Gastrocnemius medialis (tissue), 4 donors: ENCODE measurements at places on chromosomes 16 and 17. TPM values are rescaled to one million over a fixed set of nuclear protein-coding genes. Genes with fewer than 3 reads are reported as not detected.

DNA sequence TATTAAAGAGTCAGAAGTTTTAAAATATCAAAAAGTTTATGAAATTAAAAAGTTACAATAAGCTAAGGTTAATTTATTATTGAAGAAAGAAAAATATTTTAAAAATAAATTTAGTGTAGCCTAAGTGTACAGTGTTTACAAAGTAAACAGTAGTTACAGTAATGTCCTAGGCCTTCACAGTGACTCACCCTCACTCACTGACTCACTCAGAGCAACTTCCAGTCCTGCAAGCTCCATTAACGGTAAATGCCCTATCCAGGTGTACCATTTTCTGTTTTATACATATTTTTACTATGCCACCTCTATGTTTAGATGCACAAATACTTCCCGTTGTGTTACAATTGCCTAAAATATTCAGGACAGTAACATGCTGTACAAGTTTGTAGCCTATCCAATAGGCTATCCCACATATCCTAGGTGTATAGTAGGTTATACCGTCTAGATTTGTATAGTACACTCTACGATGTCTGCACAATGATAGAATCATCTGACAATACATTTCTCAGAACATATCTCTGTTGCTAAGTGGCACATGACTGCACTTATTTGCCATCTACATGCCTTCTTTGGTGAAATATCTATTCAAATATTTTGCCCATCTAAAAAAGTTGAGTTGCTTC, 67.2 kb upstream of the WSB1 start:
- no peak for DNase-seq

The BAHCC1 gene
- total RNA-seq: 6.1 TPM

DNA sequence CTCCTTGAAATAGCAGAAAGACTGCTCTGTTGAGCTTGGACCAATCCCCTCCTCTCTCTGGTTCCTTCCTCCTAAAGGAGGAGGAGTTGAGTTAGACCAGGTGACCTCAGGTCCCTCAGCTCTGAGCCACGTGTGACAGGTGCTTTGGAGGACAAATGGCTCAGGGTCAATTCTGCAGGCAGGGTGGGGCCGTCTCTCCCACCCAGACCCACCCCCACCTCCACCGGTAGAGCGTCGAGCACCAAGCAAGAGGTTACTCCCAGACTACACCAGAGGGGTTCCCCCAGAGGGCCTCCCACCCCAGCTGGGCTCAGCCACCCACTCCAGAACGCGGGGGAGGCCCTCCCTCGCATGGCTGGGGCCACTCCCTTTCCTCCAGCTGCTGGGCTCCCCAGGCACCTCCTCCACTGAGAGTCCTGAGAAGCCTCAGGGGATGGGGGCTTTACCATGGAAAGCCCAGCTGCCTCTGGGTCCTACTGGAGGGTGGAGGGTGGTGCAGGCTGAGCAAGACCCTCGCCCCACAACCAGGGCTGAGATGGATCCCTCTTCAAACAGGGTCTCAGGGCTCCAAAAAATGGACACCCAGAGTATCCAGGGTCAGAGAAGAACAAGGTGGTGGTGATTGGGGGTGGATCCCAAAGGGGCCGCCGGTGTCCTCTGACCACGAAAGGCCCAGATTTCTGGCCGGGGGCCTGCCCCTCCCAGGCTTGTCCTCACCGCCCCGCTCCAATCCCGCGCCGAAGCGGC, 7.6 kb downstream of the MYO1C start:
- DNase-seq: peak; percentile 56

GRCh38 chr17:34110315-34110714, 144.8 kb upstream of the CCL2 start:
- DNase-seq: no peak

- DNase-seq: no peak
These were observed 114.5 kb downstream of the CPPED1 start for GRCh38 chr16:12688951-12689850.

GRCh38 chr17:38797828-38798227, 1.5 kb downstream of the PIP4K2B start:
- DNase-seq: no peak

DNA sequence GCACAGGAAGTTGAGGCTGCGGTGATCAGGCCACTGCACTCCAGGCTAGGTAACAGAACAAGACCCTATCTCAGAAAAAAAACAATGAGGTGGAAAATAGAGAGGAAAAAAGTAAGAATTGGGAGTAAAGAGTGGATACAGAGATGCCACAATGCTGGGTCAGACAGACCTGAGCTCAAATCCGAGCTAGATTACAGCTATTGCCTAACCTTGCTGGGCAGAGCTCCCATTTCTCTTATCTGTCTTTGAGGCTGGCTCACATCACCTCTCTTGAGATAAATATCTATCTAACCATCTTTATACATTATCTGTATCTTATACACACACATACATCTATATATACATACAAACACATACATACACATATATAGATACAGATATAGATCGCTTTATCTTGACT, 59.0 kb downstream of the ACSM2B start:
- DNase-seq: no peak

The ECI1 gene
- 74.0 TPM for total RNA-seq

GRCh38 chr16:80924372-80924978, 82.2 kb downstream of the CMC2 start:
- peak; percentile 35 for DNase-seq

DNA sequence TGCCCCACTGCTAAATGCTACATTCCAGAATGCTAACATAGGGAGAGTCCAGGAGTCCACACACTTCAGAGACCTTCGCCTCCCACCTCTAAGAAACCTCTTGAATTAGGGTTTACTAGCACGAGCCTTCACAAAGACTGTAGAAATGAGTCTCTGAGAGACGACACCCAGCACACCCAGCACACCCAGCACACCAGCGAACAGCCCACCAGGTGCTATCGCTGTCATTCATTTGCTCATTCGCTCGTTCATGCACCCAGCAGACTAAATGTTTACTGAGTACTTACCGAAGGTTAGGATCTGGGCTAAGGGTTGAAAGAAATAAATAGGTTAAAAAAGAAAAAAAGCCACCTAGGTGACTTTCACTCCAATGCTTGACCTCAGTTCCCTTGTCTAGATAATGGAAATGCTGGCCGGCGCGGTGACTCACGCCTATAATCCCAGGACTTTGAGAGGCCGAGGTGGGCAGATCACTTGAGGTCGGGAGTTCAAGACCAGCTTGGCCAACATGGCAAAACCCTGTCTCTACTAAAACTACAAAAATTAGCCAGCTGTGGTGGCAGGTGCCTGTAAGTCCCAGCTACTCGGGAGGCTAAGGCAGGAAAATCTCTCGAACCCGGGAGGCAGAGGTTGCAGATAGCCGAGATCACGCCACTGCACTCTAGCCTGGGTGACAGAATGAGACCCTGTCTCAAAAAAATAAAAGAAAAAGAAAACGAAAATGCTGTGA, 100.8 kb downstream of the ADCY9 start:
- no peak for DNase-seq

- no peak for DNase-seq
These were observed 21.1 kb downstream of the STH start for GRCh38 chr17:46020023-46020761.

GRCh38 chr17:76640550-76641380, 2.8 kb downstream of the ST6GALNAC1 start:
- DNase-seq: no peak

- DNase-seq: no peak
These were observed 279.3 kb downstream of the ABCC12 start for GRCh38 chr16:47876511-47876910.

The SOCS1 gene
- 3.6 TPM for total RNA-seq

DNA sequence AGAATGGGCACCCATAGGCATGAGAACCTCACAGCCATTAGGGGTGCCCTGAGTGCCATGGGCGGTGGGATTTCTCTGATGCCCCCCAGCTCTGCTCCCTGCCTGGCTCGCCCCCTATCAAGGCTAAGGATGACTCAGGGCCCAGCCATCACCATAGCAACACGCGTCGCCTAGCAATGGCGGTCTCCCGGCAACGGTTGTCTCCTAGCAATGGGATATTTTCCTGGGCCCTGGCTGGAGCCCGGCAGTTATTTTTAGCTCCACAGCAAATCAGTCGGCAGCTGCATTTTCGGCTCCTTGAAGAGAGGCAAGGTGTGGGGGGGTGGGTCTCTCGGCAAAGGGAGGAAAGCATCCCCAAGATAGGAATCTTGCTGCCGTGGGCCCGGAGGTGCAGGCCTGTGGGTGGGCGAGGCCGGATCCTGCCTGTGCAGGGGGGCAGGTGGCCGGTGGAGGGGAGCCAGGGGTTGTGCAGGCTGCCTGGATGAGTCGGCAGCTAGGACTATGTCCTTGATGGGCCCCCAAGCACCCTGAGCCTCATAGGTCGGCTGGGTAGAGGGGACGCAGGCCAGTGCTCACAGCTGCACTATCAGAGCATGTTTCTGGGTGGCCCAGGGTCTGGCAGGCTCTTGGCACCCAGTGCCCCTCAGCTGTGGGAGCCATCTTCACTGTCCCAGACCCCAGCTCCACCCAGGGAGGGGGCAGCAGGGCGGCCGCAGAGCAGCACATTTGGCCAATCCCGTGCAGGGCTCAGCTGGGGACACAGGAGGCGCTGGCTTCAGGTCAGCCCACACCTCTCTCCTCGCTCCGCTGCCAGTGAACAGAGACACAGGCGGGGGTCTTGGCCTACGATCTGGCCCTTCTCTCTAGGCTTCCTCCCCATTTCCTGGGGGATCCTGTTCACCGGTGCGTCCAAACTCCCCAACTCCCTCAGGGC, 4.2 kb upstream of the FBXL16 start:
- no peak for DNase-seq

DNA sequence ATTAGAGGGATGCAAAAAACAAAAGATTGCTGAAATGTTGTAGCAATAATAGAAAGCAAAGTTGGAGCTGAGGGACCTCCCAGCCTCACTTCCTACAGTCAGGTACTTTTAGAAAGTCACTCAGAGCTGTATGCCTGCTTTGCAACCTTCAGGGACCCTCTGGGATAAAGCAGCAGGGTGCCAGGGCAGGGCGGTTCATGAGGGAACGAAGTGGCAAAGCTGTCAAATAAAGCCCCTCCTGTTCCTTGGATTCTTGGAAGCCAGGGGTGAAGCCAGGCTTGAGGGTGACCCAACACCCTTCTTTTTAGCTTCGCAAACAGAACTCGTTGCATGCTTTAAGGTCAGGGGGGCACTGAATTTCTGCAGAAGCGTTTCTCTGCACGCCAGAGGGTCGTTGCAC, 767 bp downstream of the ATP2C2 start:
- no peak for DNase-seq

The ABCC3 gene
- 1.3 TPM for total RNA-seq

DNA sequence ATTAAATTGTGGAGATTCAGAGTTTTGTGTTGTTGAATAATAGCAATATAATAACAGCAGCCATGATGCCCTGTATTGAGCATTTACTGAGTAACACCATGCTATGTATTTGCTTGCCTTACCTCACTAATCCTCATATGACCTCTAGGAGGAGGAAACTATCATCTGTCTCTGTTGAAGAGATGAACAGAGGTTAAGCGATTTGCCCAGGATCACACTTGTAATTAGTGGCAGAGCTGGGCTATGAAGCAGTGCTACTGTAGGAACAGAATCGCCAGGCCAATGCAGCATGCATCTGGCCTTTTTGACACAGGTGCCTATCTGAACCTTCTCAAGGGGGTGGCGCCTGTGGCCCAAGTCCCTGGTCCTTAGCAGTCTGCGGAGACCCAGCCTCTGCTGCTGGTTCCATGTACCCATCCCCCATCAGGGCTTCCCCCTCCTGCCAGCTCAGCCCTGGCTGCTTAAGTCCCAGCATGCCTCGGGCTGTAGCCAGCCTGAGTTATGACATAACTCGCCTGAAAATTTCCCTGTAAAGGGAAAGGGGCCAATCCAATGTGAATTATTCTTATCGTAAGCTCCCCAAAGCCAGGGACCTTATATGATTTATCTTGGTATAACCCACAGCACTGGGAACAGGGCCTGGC, 50.4 kb upstream of the HS3ST2 start:
- DNase-seq: no peak

The TNFRSF17 gene
- total RNA-seq: not detected

DNA sequence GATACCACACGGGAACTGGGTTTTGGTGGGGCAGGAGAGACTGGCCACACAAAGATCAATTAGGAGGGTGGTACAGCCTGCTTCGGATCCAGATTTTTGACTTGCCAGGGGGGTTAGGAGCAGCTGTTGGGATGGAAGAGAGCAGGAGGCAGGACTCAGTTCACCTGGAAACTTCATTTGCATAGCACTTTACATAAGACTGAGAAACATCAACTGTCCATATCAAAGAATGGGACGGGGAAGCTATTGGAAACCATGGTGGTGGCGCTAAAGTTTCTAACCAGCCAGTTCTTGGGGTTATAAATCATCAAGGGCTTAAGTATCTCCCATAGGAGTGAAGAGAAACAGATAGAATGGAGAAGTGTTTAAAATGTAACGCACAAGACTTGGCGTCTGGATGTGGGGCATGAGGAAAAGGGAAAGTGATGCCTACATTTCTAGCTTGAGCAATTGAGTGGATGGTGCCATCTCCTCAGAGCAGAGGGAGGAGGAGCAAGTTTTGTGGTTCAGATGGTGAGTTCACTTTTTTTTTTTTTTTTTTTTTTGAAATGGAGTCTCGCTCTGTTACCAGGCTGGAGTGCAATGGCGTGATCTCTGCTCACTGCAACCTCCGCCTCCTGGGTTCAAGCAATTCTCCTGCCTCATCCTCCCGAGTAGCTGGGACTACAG, 6.4 kb upstream of the SRCAP start:
- no peak for DNase-seq

GRCh38 chr16:17026600-17027242, 444.0 kb downstream of the XYLT1 start:
- DNase-seq: no peak

GRCh38 chr17:46063241-46063640, 64.2 kb downstream of the STH start:
- peak; percentile 26 for DNase-seq

The B4GALNT2 gene
- 0.22 TPM for total RNA-seq

- DNase-seq: no peak
These were observed 8.9 kb downstream of the MYO15B start for GRCh38 chr17:75596320-75597087.

DNA sequence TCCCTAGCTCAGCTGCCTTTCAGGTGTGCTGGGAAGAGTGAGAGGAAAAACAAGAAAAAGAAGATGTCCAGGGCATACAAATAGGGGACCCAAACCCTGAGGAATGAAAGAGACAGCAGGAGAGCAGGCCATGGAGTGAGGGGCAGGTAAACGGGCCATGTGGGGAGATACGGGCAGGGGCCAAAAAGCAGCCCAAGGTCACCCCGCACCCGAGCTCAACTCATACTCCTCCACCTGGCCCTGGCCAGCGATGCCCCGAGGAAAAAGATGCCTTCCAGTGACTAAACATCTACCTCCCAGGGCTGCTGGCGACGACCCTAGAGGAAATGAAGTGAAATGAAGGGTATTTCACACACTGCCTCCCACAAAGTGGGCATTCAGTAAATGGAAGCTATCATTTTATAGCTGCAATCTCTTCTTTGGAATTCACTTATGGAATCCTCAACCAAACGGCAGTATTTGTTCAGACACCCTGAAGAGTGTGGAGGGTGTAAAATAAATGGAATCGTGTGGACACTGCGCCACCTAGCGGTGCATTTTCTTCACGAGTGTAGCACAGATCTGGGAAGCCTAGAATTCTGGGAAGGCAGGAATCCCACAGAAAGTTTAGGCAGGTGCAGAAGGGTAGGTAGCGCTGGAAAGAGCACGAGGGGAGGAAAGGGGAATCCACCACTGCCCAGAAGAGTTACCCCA, 14.9 kb downstream of the ELAC2 start:
- DNase-seq: peak; percentile 61

- no peak for DNase-seq
These were observed 7.0 kb downstream of the XYLT2 start for GRCh38 chr17:50352693-50353599.

- DNase-seq: no peak
These were observed at the start of gene SHISA6 for GRCh38 chr17:11240841-11241610. SHISA6 (plus strand) TSS chr17:11241213.

- DNase-seq: no peak
These were observed 36.4 kb downstream of the SNX20 start for GRCh38 chr16:50644729-50645128.

The SYT17 gene
- total RNA-seq: 0.10 TPM

The NPW gene
- not detected for total RNA-seq

The PCGF2 gene
- 1.4 TPM for total RNA-seq
